AG08396 (cell line): ENCODE measurements at places on chromosomes 16 and 17.
A peak's percentile ranks its signal among the peaks of the same experiment; 100 is the strongest.

- DNase-seq = no peak
Observed at GRCh38 chr17:16908273-16908672, 63.6 kb downstream of the TNFRSF13B start.

- DNase-seq = no peak
Observed at GRCh38 chr17:67076290-67076689, 31.9 kb downstream of the CACNG1 start.

GRCh38 chr17:39096508-39097149 lies 54.8 kb downstream of the PLXDC1 start:
- DNase-seq = no peak

GRCh38 chr16:35506898-35507194 lies 2047.4 kb downstream of the TP53TG3F start:
- DNase-seq = no peak

DNA sequence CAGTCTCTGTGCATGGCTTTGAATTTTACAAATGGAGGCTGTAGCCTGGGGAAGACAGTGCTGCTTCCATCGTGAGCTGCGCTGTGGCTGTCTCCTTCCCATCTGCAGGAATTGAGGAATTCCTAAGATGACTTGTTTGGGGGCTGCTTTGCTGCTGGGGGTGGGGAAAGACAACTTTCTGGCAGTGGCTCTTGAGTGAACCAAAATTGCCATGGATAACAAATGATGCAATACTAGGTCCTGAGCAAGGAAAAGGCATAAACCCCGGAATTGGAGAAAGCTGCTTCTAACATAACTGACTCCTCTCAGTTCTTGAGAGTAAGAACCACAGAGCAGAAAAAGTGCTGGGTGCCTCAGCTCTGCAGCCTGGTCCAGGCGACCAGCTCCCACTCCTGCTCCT lies 245.0 kb upstream of the RPL38 start:
- no peak for DNase-seq

DNA sequence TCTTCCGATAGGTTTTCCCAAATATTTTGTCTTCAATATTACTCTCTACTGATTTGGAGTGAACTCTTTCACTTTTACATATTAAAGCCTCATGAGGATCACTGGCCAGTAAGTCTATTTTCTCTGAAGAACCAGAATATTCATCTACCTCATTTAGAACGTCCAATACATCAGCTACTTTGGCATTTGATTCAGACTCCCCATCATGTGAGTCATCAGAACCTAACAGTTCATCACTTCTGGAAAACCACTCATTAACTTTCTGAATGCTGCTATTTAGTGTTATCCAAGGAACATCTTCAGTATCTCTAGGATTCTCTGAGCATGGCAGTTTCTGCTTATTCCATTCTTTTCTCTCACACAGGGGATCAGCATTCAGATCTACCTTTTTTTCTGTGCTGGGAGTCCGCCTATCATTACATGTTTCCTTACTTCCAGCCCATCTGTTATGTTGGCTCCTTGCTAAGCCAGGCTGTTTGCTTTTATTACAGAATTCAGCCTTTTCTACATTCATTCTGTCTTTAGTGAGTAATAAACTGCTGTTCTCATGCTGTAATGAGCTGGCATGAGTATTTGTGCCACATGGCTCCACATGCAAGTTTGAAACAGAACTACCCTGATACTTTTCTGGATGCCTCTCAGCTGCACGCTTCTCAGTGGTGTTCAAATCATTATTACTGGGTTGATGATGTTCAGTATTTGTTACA lies 30.9 kb downstream of the BRCA1 start:
- peak; percentile 38 for DNase-seq

DNA sequence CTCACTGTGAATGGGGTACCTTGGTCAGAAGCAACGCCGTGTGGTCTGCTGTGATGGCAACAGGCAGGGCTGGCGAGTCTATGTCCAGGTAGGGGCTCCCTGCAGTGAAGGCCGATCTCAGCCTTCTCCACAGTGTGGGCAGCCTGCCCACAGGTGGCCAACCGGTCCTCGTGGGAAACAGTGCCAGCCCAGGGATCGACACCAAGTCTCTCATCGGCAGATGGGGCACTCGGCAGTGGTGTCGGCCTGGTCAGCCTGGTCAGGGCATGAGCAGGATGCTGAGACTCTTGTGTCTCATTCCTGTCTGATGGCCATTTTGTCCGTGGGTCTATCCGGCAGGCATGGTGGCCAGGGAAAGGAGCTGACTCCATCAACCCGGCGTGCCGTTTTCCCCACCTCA lies 92.2 kb downstream of the TNFRSF13B start:
- DNase-seq = no peak

GRCh38 chr17:46984892-46985291 lies 5.8 kb upstream of the RPRML start:
- DNase-seq = no peak

DNA sequence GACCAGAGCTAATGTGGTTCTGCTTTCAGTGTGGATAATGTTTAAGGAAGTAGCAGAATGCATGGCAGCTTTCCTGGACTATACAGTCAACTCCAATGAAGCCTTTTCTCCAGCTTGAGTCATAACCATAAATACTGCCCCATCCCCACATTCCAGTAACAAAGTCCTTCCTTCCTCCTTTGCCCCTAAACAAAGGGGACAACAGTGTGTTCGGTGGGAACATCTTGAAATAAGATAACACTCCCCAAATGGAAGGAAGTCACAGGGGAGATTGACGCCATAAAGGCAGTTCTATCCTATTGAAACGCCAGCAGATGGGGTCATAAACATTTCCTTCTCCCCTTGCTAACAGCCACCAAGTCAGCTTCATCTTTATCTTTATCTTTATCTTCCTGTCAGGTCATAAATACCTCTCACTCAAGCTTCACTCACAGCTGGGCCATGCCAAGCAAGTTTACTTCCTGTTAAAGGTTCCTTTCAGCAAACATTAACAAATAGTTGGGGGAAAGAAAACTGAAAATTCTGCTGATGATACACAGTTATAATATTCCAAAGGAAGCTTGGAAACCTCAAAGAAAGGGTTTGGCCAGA lies 136.7 kb downstream of the SNX11 start:
- DNase-seq = no peak

DNA sequence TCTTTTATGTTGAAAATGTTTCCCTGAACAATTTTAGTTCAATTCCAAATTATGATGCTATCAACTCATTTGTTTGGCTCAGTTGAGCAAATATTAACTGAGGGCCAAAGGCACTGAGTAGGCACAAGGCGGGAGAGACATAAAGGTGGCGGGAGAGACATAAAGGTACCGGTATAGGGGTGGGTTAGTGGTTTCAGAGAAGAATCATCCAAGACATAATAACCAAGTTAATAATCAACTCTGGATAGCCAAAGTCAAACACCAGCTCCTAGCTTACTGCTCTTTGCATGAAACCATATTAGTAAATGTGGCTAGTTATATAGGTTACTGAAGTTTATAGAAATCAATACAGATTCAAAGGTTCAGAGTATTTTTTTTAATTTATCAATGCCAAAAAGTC lies 91.7 kb downstream of the RPGRIP1L start:
- DNase-seq = no peak

- DNase-seq = no peak
Observed at GRCh38 chr17:82871056-82871775, 31.4 kb upstream of the ZNF750 start.

- DNase-seq = no peak
Observed at GRCh38 chr17:74888469-74888868, 5.0 kb downstream of the FADS6 start.

- DNase-seq = no peak
Observed at GRCh38 chr16:84032458-84033178, 10.0 kb downstream of the SLC38A8 start.

DNA sequence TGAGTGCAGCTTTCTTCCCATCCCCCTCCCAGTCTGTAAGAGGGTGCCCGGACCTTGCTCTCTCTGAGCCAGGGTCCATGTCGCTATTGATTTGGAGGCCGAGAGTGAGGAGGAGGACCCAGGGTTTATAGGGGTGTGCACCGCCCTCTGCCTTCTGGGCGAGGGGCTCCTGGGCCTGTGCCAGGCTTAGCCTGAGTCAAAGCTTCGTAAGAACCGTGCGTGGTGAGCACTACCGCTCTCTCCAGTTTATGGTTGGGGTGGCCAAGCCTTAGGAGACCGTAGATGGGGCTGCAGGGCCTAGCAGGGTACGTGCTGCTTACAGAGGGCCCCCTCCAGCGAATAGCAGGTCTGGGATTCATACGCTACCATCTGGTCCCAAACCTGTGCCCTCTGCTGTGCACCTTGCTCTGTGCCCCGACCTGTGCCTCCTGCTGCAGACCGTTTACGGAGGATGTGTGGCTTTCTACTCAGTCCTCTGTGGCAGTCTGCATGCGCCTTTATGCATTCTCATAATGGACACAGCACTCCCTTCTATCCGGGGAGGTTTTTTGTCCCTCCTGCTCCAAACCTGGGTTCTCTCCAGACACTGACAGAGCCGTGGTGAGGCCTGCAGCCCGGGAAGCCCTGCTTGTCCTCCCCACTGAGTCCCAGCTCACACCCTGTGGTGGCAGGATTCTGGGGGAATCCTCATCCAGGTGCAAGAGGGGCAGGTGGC lies 54.7 kb downstream of the PGS1 start:
- DNase-seq = no peak

DNA sequence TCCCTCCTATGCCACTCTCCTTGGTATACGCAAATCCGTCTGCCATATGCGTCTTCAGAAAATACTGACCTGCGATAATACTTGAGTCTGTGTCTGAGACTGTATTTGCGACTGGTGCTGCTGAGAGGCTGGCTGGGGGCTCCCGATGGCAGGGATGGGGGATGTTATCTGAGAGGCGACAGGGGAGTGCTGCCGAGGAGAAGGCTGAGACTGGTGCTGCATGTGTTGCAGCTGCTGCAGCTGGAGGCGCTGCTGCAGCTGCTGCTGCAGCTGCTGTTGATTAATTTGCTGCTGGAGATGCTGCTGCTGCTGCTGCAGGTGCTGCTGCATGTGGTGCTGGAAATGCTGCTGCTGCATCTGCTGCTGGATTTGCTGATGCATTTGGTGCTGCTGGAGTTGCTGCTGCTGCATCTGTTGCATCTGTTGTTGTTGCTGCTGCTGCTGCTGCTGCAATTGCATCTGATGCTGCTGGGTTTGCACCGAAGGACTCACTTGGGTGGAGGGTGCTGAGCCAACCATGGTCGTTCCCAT lies 107.7 kb downstream of the TOX3 start:
- DNase-seq = no peak

- DNase-seq = no peak
Observed at GRCh38 chr16:21242756-21243155, 9.3 kb downstream of the ANKS4B start.

DNA sequence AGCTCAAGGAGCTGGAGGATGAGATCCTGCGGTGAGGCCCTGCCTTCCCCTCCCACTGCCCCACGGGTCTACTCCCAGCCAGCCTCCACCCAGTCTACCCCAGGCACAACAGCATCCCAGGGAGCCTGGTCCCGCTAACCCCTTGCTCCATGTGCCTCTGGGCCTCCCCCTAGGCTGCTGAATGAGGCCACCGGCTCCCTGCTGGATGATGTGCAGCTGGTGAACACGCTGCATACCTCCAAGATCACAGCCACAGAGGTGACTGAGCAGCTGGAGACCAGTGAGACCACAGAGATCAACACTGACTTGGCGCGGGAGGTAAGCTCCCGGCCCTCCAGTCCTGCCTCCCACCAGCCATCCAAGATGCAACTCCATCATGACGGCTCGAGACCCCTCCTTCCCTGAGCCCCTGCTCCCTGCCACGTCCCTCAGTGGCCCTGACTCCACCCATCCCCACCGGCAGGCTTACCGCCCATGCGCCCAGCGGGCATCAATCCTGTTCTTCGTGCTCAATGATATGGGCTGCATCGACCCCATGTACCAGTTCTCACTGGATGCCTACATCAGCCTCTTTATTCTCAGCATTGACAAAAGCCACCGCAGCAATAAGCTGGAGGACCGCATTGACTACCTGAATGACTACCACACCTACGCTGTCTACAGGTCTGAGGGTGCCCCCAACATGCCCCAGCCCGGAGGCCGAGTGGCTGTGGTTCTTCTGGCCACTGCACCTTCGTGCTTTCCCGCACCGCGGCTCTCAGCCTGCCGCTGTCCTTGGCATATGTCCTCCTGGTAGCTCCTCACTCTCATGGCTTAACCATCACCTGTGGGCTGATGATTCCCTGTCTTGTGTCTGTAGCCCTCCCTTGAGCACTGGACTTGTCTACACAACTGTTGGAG lies 15.0 kb upstream of the KDM6B start:
- DNase-seq = no peak

DNA sequence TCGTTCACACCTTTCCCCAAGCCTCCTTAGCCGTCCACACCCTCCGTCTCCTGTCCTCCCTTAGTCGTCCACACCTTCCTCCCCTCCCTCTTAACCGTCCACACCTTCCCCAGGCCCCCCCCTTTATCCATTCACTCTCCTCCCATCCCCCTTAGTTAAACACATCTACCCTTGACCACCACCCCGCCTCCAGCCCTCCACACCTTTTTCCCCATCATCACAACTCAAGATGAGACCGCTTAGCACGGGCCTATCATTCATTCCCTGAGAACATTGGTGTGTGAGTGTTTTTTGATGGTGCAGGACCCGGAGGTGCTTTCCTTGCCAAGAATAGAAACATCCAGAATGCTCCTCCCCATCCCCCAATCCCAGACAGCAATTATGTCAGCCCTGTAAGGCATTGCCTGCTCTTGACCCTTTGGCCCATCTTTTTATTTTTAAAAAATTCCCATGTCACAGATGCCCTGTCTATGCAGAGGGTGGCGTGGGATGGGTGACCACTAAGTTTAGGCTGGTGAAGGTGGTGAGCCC lies 1.4 kb downstream of the TENT4B start:
- peak; percentile 15 for DNase-seq

DNA sequence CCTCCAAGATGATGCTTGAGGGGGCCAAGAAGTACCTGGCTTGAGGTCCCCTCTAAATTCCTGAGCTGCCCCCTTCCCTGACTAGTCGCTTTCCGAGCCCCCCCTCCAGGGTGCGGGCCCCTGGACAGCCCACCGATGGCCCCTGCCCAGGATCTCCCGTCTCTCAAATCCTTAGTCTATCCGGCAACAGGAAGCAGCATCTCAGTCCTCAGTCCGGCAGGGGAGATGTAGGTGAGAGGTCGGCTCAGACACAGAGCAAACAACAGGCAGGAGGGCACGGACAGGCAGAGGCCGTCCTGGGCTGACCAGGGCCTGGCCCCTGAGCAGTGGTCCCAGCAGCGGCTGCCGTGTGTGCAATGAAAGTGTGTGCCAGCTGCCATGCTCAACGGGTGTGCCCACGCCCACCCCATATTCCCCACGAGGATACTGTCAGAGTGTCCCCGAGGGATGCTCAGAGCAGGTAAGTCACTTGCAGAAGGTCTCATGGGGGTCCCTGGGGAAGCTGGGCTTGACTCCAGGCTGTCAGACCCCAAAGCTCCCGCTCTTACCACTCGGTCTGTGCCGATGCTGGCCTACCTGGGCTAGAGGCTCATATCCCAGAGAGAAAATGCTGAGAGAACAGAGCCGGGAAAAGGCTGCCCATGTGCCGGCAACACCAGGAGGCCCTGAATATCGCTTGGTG lies 7.2 kb downstream of the SLC43A2 start:
- DNase-seq = no peak

- DNase-seq = no peak
Observed at GRCh38 chr16:9124444-9124843, 33.0 kb downstream of the HAPSTR1 start.

- DNase-seq = peak; percentile 44
Observed at GRCh38 chr16:23504076-23504452, 6.2 kb downstream of the GGA2 start.
